Jurkat, Clone E6-1 (cell line): ENCODE measurements at places on chromosomes 7 and 10.
A peak's percentile ranks its signal among the peaks of the same experiment; 100 is the strongest.

- DNase-seq, result peak; percentile 52
These were observed 1156.3 kb downstream of the SORCS3 start for GRCh38 chr10:105797234-105797890.

GRCh38 chr10:71572962-71573361 lies 146.6 kb downstream of the C10orf105 start:
- DNase-seq, result no peak

- no peak for DNase-seq
These were observed 28.0 kb downstream of the RBM17 start for GRCh38 chr10:6116806-6117205.

GRCh38 chr7:146702898-146703297 lies 586.3 kb downstream of the CNTNAP2 start:
- DNase-seq, result no peak

DNA sequence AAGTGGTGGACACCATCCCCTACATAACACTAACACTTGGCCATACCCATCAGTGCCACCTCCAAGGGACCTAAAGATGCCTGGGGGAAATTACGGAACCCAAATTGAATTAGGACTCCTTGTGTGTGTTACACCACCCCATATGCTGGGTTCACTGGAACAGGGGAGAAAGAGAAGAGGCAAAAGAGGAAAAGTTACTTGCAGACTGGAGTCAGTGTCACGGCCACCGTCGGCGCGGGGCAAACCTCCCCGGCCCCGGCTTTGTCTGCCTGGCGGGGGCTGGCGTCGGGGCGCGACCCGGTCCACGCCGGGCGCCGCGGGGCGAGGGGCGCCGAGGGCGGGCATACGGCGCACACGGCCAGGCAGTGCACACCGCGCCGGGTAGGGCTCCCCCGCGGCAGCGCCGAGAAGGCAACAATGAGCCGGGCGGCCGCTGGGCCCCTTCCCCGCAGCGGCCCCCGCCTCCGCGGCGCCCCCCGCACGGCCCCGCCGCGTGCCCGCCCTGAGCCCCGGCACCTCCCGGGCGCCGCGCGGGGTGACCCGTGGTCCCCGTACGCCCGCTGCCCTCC lies 171.1 kb downstream of the FAM107B start:
- no peak for DNase-seq

- DNase-seq, result no peak
These were observed 1197.5 kb upstream of the AUTS2 start for GRCh38 chr7:68400783-68401182.
